ENCODE measurements at places on chromosomes 1 and 21. TPM values are rescaled to one million over a fixed set of nuclear protein-coding genes. Genes with fewer than 3 reads are reported as not detected.

SLC25A34 gene
- 1.5 TPM for total RNA-seq

GRCh38 chr1:30757352-30758120 lies at the start of gene LAPTM5:
Gene LAPTM5 (minus strand): TSS chr1:30757774. CDS start chr1:30757745, 29 bp downstream.
- DNase-seq = peak; percentile 60

SPRR3 gene
- total RNA-seq = not detected

DNA sequence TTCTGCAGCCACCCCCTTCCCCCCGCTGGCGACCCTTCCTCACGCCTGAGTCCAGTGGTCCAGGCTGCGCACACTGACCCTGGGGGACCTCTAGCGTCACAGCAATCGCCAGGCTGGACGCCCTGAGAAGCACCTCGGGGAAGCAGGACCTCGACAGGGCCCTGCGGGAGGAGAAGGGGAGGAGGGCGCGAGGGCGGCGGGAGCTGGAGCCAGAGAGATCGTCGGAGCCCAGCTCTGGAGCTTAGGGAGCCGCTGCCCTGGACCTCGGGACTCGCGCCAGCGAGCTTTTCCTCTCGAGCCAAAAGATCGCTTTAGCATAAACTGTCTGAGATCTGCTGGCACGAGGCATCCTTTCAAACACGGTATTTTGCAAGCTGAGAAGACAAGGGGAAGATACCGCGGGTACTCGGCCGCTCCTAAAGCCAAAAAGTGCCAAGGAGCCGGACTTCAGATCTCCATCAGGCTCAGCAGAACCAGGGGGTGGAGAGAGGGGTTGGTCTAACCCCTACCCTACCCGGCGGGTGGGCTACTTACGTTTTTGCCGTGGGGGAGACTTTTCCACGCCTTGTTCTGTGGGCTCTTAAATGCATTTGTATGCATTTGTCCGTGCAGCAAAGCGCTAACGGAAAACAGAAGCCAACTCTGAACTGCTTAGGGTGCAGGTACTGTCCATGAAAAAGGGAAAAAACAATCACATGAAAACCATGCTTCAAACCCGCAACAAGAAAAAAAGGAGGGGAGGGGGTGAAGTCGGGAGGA lies 586 bp downstream of the COL24A1 start:
- DNase-seq = no peak

AGT gene
- not detected for total RNA-seq

ADGRL2 gene
- total RNA-seq = not detected

DNA sequence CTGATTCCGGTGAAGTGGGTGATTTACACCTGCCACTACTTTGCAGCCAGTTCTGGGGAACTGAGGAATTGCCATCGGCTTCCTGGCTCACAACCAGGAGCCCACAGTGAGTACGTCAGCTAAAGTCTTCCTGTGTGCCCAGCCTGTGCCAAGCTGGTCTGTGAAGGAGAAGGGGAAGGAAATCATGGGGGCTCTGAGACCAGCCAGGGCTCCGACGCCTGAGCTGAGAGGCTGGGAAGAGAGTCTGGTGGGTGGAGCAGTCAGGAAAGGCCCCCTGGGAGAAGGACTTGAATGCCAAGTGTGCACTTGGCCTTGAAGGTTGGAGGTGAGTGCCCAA lies 1.2 kb downstream of the LURAP1 start:
- no peak for DNase-seq

TMEM61 gene
- not detected for total RNA-seq

GRCh38 chr1:67347688-67348472 lies 40.2 kb downstream of the IL12RB2 start:
- no peak for DNase-seq

GRCh38 chr1:79903321-79903720 lies 896.8 kb upstream of the ADGRL4 start:
- DNase-seq = no peak

GRCh38 chr1:214351551-214352277 lies 70.8 kb downstream of the SMYD2 start:
- DNase-seq = no peak

GRCh38 chr1:158916085-158916484 lies 15.3 kb upstream of the PYHIN1 start:
- DNase-seq = no peak

SYT14 gene
- total RNA-seq = not detected

DNA sequence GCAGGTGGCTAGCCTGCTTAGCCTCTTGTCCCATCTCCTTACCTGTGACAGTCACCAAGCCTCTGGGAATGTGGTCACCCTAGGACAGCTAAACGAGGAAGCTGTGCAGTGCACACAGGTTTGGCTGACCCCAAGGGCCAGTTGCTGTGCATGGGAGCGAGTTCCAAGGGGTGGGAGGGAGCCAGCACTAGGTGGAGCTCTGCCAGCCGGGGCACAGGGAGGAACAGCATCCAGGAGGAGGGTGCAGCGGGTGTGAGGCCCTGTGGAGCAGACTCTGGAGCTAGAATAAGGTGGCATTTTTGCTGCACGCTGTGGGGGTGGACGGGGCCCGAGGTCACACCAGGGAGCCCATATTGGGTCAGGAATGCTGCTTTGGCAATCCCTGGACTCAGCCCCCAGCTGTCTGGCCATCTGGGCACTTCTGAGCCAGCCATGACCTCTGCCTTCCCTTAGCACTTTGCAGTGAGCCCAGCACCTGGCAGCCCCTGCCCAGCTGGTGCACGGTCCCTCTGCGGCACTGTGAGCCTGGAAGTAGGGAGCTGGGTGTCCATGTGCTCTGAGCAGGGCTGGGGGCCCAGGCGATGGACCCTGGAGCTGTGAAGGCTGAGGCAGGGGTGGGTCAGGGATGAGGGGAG lies 8.7 kb downstream of the PDXK start:
- no peak for DNase-seq

DNA sequence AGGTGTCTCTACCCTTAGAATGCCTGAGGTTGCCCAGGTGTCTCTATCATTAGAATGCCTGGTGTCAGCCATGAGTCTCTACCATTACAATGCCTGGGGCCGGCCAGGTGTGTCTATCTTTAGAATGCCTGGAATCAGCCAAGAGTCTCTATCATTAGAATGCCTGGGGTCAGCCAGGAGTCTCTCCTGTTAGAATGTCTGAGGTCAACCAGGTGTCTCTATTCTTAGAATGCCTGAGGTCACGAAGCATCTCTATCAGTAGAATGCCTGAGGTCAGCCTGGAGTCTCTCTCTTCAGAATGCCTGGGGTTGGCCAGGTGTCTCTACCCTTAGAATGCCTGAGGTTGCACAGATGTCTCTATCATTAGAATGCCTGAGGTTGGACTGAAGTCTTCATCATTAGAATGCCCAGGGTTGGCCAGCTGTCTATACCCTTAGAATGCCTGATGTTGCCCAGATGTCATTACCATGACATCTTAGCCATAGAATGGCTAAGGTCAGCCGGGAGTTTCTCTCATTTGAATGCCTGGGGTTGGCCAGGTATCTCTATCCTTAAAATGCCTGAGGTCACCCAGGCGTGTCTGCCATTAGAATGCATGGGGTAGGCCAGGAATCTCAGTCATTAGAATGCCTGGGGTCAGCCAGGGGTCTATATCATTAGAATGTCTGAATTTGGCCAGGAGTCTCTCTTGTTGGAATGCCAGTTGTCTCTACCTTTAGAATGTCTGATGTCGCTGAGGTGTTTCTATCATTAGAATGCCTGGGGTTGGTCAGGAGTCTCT lies 44.0 kb downstream of the RNF187 start:
- DNase-seq = no peak

- DNase-seq = no peak
These were observed 6.8 kb upstream of the LRRN2 start for GRCh38 chr1:204692325-204692840.

GRCh38 chr1:244077473-244078220 lies 26.6 kb downstream of the ZBTB18 start:
- peak; percentile 13 for DNase-seq

NAXE gene
- 26.1 TPM for total RNA-seq

GRCh38 chr1:156295391-156295947 lies at the start of gene GLMP:
Gene GLMP (minus strand): TSS chr1:156295679. CDS start chr1:156295645, 34 bp downstream.
- DNase-seq = peak; percentile 62

GRCh38 chr1:4741876-4742423 lies 87.5 kb downstream of the AJAP1 start:
- no peak for DNase-seq

GRCh38 chr21:26405735-26406361 lies 167.2 kb downstream of the CYYR1 start:
- DNase-seq = no peak

GRCh38 chr1:167057241-167057688 lies 32.9 kb downstream of the GPA33 start:
- DNase-seq = no peak

RGS13 gene
- not detected for total RNA-seq

DNA sequence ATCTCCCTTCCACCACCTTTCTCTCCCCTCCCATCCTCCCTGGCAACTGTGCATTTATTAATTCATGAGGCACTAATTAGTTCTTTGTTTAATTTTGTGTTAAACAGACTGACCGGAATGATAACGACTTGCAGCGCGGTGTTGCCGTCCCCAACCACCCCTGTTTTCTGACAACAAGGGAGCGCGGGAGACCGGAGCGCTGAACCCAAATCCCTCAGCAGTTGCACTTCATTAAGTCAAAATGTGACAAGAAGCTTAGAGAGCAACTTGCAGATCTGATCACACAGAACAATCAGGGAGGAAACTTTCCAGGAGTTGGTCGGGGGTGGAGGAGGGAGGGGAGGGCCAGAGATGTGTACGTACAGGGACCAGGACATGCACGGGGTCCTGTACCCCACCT lies 89.2 kb downstream of the CASZ1 start:
- DNase-seq = no peak

Measured in naive thymus-derived CD4-positive, alpha-beta T cell (primary cell).